ENCODE measurements at places on chromosomes 7 and 10. TPM values are rescaled to one million over a fixed set of nuclear protein-coding genes. Genes with fewer than 3 reads are reported as not detected.

The SLC16A12 gene
- polyA plus RNA-seq, result 1.1 TPM

The PRSS37 gene
- polyA plus RNA-seq, result 0.34 TPM

The AKR1C8 gene
- 0.13 TPM for polyA plus RNA-seq

The FAM24B gene
- polyA plus RNA-seq, result 4.1 TPM

The CALD1 gene
- 191 TPM for polyA plus RNA-seq

The CRCP gene
- 32.0 TPM for polyA plus RNA-seq

Measured in large intestine (tissue), 12 donors.